ENCODE measurements at places on chromosomes 3 and 15.
A peak's percentile ranks its signal among the peaks of the same experiment; 100 is the strongest.

DNA sequence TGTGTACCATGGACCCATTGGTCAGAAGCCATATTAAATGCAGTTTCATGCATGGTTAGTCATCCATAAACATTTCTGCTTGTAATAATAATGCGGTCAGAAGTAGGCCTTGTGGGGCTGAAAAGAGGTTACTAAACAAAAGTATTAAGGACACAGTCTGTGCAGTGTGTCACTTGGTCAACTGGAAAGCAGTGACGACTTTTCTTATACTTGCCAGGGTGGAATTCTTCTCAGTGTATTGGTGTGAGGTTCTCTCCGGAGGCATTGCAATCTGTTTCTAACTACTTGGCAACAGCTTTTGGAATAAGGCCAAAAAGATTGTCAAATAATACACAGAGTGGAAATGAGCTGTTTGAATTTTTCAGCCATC lies 46.8 kb downstream of the CHL1 start:
- no peak for DNase-seq

DNA sequence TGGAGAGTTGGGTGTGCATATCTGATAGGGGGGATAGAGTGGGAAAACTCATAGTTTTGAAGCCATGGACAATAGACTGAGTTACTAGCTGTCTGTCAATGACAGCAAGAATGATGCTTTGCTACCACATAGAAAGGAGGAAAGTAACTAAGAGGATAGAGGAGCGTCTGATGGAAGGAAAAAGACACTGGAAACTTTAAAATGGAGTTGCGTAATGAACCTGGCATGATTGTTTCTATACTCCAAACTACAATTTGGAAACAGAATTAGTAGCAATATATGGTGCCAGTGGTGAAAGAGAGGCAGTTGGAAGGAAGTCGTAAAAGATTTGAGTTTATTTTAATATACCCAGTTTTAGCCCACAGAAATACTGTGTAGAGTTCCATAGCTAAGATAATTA lies 163.6 kb downstream of the TUSC7 start:
- no peak for DNase-seq

GRCh38 chr3:42804831-42805132 lies 492 bp upstream of the HIGD1A start:
- no peak for DNase-seq

- no peak for DNase-seq
Observed at GRCh38 chr3:144840866-144841265, 869.2 kb downstream of the DIPK2A start.

DNA sequence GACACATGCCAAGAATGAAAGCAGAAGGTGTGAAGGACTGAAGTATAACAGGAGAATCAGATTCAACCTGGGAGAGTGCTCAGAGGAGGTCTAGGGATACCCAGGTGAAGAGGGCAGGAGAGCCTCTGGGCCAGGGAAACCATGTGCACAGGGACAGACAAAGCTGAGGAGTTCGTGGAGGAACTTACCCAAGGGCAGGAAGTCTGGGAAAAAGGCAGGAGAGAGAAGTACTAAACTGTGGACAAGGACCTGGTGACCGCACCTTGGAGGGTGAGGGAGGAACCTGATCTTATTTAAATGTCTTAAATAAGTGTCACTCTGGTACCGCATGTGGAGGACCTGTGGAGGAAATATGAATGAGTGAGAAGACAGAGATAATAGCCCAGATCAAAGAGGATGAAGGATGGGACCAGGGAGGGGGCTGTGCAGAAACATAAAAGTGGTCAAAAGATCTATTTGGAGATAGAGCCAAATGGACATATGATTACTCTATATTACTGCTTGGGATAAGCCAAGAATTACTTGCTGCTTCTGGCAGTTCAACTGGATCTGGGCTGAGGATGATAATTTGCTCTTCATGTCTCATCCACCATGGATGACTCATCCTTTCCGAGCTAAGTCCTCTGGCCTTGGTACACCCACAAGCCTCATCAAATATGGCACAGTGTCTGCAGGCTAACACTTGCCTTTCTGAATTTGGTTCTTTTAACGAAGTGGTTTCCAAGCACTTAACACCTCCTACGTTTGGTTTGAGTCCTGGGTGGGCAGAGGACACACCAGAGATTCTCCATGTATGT lies 116.9 kb upstream of the NMNAT3 start:
- DNase-seq, result no peak

DNA sequence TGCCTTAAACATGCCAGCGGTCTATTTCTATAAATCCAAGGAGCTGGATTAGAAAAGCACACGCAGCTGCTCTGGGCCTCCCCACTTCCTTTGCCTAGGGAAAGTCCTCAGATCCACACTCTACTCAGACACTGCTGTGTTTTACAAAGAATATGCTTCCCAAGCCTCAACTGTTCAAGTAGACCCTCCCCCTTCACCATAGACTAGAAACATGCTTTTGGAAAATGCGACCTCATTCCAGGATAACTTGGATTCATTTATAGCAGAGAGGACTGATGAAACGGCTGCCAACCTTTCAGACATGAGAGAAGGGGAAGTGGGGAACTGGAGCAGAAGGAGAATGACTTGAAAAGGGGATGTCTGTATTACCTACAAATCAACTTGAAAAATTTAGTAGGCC lies 64.0 kb downstream of the P3H2 start:
- no peak for DNase-seq

GRCh38 chr15:81182031-81182755 lies 14.5 kb upstream of the IL16 start:
- DNase-seq, result no peak

GRCh38 chr3:100338911-100339310 lies 4.4 kb downstream of the NIT2 start:
- DNase-seq, result no peak

DNA sequence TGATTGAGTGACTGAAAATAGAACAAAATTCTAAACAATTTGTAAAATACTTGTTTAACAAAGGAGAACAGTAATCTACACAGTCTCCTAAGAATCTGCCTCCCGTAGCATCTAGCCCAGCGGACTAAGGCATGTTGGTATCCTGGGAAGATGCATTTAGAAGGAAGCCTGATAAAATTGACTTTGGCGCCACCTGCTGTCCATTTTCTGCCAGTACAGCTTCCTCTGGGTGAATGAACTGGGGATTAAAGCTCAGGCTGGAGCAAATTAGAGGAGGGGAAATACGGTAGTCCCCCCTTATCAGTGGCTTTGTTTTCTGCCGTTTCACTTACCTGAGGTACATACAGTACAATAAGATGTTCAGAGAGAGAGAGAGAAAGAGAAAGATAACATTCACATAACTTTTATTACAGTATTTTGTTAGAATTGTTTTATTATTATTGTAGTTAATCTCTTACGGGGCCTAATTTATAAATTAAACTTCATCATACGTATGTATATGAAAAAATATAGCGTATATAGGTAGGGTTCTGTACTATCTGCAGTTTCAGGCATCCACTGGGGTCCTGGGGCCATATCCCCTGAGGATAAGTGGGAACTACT lies 191.6 kb downstream of the GAP43 start:
- DNase-seq, result peak; percentile 69

DNA sequence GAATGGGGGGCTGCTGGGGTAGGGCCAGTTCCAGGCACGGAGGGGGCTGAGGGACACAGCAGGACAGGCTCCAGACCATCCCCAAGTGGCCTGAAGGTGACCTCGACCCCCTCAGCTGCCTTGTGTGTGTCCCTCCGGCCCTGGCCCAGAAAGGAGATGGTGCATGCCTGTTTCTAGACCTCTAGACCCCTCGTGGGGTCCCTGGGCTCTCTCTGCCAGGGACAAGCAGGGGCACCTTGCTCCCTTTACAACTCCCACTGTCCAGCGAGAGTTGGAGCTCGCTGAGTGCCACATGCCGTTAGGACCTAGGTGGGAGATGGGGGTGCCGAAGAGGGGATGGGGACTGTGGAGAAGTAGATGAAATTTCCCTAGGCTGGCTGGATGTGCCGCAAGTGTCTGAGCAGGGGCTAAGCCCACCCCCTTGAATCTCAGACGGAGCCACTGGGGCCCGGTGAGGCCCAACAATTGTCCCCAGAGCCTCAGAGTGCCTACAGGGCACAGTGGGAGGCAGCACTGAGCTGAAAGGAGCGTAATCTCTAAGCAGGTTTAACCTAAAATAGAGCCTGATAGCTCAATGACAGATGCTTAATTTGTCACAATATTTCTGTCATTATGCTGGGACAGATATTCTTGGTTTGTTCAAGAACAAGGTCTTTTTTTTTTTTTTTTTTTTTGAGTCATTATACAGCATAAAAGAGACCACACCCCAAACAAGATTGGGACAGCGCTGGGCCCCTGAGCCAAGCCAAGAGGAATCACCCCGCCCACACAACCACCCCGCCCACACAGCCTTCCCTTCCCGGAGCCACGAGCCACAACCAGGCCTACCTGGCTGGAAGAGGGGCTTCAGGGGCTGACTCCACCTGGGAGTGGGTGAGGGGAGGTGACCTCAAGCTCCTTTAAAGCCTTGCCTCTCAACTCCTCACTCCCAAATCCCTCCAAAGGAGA lies 23.6 kb upstream of the KLF13 start:
- peak; percentile 53 for DNase-seq

GRCh38 chr15:51992953-51993352 lies 21.4 kb upstream of the LEO1 start:
- DNase-seq, result no peak

DNA sequence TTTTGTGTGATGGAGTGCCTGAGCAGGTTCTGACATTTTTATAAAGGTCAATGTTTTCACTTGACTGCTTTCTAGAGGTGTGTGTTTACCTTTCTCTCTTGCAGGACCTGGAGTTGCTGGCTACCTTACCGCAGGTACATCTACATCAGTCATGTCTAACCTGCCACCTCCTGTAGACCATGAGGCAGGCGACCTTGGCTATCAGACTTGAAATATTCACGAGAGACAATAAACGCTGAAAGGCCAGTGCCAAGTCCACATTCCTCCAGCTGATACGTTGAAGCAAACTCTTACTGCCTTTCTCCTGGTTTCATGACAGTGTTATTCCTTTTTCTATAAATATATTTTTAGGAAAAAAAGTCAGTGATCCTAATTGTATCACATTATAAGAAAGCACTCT lies 59.0 kb upstream of the ACKR4 start:
- no peak for DNase-seq

DNA sequence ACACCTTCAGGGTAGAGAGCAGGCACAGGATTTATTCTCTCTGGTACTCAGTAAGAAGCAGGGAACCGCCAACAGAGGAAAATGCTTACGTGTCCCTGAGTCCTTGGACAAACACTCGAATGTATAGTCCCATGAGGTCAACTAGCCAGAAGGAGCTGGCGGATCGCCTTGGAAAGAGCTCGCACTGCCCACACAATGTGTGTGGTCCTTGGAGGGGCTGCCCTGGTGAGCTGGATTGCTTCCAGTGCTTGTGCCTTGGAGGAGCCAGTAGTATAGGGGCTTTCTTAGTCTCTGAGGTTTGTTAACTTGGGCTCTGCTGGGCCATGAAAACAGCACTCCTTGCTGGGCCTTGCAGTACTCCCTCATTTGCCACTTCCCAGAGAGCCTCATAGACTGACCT lies 40.7 kb upstream of the VILL start:
- no peak for DNase-seq

GRCh38 chr3:30112902-30113484 lies 493.4 kb upstream of the TGFBR2 start:
- DNase-seq, result no peak

DNA sequence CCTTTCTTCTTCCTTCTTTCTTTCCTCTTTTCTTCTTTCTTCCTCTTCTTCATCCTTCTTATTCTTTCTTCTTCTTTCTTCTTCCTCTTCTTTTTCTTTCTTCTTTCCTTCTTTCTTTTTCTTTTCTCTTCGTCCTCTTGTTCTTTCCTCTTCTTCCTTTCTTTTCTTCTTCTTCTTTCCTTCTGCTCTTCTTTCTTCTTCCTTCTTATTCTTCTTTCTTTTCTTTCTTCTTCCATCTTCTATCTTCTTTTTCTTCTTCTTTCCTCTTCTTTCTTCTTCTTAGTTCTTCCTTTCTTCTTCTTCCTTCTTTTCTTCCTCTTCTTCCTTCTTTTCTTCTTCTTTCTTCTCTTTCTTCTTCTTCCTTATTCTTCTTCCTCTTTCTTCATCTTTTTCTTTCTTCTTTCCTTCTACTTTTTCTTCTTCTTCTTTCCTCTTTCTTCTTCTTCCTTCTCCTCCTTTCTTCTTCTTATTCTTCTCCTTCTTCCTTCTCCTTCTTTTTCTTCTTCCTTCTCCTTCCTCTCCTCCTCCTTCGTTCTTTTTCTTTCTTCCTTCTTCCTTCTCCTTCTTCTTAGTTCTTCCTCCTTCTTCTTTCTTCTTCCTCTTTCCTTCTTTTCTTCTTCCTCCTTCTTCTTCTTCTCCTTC lies 37.8 kb downstream of the SPG21 start:
- no peak for DNase-seq

GRCh38 chr15:82828075-82828474 lies 18.6 kb downstream of the WHAMM start:
- DNase-seq, result no peak

GRCh38 chr3:163916596-163917560 lies 1161.4 kb downstream of the SI start:
- peak; percentile 41 for DNase-seq

- DNase-seq, result no peak
Observed at GRCh38 chr3:25872200-25872877, 82.4 kb downstream of the OXSM start.

GRCh38 chr15:77440378-77440999 lies 19.8 kb downstream of the HMG20A start:
- DNase-seq, result no peak

GRCh38 chr3:112709911-112710310 lies 69.0 kb upstream of the CCDC80 start:
- no peak for DNase-seq

- DNase-seq, result no peak
Observed at GRCh38 chr3:67487564-67488114, 166.8 kb downstream of the SUCLG2 start.

- no peak for DNase-seq
Observed at GRCh38 chr3:60301142-60301541, 950.1 kb downstream of the FHIT start.

GRCh38 chr3:183503746-183504145 lies 51.8 kb downstream of the KLHL6 start:
- no peak for DNase-seq

GRCh38 chr3:31532587-31533168 lies at the start of gene STT3B:
STT3B (plus strand) TSS chr3:31532925; CDS start chr3:31532999, 74 bp downstream.
- DNase-seq, result no peak

- DNase-seq, result no peak
Observed at GRCh38 chr3:97720417-97720816, 44.1 kb upstream of the ARL6 start.

DNA sequence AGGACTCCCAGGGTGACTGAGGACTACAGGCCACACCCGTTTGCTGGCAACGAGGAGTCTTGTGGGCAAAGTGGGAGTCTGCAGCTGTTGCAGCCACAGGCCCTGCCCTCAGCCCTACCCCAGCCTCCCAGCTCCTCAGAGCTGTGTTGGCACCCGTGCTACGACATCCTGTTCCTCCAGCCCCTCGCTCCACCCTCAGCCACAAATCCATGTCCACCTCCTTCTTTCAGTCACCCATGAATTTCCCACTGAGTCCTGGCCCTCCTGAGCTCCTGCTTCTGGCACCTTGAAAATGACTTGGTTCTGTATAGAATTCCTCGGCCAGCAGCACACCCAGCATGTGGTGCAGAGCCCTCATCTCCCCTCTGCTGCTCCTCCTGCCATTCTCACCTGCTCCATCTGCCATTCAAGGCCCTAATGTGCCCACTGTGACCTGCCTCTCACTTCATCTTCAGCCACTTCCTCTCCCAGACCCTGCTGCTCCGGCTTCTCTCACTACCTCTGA lies 20.9 kb upstream of the VILL start:
- DNase-seq, result no peak

GRCh38 chr3:78139166-78139565 lies 1099.3 kb downstream of the ROBO2 start:
- no peak for DNase-seq
